Stimulated activated CD8-positive, alpha-beta memory T cell treated with anti-CD3 and anti-CD28 coated beads, Interleukin-7, amount 100 ng/mL, for 4 hours (primary cell): ENCODE measurements at places on chromosomes 7 and 10.

DNA sequence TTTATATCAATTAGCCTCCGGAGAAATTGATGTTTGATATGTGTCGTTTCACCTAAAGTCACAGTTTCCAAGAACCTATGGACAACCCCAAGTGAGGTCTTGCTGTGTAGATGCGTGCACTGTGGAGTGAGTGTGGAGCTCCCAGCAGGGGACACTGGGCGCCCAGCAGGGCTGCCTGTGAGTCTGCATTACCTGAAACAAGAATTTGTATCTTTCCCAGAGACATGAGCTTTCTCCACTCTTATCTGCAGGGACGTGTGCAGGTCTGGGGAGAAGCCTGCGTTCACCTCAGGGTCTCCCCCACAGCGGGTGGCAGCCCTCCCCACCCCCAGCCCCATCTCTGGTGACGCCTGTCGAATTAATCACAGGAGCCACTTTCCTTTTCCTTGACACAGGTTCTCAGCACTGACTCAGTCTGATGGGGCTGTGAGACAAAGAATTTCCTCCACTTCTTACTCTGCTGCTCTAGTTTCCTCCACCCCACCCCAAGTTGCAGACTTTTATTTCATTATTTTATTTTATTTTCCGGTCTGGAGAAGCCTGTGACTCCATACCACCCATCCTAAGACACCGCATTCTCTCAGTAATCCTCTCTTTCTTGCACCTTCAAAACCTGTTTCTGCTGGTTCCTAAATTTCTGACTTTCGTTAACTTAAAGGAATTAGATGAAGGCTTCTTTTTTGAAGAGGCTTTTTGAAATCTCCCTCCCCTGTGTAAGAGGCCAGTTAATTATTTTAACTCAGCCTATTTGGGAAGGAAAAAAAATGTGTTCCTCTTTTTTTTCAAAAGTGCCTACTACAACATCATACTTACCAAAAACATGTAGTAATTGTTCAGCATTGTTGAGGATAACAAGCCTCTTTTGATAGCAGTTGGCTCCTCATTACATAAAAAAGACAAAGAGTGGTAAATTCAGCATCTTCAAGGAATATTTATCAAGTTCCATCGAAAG, 17.0 kb upstream of the INSIG1 start:
- no peak for DNase-seq

- DNase-seq: no peak
Measured at GRCh38 chr7:136339464-136339863, 362.3 kb upstream of the MTPN start.

DNA sequence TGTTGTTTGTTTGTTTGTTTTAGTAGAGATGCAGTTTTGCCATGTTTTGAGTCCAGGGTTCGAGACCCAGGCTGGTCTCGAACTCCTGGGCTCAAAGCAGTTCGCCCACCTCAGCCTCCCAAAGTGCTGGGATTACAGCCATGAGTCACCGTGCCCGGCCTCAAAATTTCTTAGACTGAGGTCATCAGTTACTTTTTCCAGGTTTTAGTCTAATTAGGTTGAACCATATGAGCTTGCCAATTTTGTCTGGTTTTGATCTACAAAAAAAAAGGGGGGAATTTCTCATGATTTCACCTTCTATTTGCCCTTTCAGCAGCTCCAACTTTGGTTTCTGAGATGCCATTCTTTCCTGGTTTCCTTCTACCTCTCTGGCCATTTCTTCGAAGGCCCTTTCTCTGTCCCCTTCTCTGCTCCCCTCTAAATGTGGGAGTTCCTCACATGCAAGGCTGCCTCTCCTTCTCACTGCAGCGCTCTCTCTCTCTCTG, 5.5 kb downstream of the CUEDC2 start:
- no peak for DNase-seq

DNA sequence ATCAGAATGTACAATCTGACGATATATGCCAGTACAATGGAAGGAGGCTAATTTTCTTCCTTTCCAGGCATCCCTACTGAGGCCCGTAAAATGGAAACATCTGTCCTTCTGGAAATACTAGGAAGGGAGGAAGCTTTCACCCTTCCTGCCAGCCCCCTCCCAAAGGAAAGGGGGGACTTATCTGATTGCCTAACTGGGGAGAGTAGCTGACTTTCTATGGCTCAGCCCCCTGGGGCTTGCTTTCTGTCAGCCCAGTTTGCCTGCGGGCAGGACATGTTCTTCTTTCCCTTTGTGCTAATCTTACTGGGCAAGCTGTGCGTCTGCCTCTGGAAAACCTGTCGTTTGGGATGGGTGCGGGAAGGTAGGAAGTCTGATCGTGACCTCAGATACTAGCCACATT, 508.9 kb downstream of the SUGCT start:
- DNase-seq: no peak

- no peak for DNase-seq
Measured at GRCh38 chr7:132575982-132576720, at the start of gene PLXNA4. PLXNA4 (minus strand) TSS chr7:132576470; CDS start chr7:132508693, 67,777 bp downstream.

- no peak for DNase-seq
Measured at GRCh38 chr10:131743190-131744151, 157.3 kb upstream of the PPP2R2D start.

DNA sequence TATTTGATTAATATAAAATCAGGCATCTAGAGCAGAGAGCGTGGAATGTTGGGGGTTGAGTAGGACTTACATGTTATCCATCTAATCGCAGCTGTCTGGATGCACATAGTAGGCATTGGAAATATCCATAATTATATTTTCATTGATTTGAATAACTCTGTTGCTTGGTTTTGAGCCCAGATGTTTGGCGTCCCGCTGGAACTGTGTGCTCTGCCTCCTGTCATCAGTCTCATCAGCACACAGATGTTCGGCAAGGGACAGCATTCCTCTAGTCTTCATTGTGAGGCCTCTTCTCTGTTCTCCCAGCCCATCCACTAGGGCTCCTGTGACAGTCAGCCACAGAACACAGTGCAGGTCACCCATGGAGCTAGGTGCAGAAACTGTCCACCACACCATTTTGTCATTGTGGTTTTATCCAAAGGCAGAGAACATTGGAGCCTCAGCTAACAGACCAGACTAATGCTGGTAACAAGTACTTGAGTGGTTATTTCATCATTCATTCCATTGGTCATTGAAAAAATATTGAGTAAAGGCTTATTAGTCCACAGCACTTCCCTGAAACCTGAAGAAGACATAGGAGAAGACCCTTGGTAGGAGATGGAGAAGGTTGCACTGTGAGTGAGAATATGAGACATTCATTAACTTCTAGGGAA, 927.4 kb downstream of the LRMDA start:
- no peak for DNase-seq

DNA sequence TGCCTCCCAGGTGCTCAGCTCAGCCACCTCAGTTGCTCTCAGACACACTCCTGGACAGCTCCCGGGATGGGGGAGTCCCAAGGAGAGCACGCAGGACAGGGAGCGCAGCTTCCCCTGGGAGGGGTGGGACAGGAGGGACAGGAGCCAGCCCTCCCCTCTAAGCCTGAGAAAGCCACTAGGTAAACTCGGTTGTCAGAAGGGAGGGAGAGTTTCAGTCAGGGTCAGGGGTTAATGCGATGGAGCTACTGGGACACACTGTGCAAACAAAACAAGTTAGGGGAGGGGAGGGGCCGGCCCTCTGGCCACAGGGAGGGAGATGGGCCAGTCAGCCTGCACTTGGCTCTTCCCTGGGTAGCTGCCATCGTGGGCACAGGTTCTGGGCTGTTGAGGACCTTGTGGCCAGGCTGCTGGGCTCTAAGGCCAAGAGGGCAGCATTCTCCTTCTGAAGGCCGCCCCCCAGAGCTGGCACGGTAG, 31.1 kb downstream of the KAZALD1 start:
- DNase-seq: no peak

GRCh38 chr7:22832401-22832800, 9.8 kb upstream of the TOMM7 start:
- no peak for DNase-seq

- no peak for DNase-seq
Measured at GRCh38 chr7:47191316-47191715, 390.6 kb downstream of the TNS3 start.

GRCh38 chr10:43610636-43611035, 4.4 kb downstream of the ZNF485 start:
- no peak for DNase-seq

- no peak for DNase-seq
Measured at GRCh38 chr7:109835577-109835976, 1255.3 kb upstream of the LRRN3 start.

GRCh38 chr7:23075571-23075970, 30.0 kb upstream of the KLHL7 start:
- no peak for DNase-seq

DNA sequence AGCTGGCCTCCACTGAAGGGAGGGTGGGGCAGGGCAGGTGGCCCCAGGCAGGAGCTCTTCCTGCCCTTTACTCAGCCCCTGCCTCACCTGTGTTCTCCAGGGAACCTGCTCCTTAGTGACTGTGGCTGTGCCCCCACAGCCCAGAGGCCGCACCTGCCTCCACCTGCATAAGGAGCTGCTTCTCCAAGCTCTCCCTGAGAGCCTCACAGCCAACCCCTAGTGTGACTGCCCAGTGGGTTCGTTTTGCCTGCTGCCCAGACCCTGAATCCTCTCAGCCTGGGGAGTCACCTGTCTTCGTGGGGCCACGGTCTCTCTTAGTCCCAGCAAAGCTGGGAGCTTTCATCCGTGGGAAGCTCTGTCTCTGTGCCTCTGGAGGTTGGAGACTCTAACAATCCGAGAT, 94.4 kb downstream of the GLRX3 start:
- no peak for DNase-seq

DNA sequence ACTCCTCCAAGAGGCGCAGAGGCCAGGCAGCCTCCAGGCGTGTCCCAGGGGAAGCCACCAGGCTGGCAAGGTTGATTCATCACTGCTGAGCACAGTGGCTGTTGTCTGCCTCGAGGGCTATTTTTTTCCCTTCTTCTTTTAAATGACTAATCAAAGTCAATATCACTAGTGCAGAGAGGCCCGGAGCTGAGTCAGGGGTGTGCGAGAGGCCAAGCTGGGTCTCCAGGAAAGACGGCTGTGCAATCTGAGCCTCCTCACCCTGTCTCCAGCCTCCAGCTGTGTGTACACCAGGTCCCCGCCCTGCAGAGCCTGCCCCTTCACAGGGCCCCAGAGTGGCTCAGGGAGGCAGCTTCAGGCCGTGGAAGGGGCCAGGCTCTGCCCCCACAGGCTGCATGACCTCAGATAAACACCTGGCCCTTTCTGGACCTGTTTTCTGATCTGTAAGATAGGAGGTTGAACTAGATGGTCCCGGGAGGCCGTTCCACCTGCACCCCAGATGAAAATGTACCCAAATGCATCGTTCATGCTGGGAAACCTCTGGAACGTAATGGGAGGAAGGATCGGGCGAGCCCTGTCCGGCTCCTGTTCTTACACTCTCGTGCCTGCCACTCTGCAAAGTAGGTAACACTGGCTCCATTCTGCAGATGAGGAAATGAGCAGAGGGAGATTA, 3.7 kb downstream of the STX1A start:
- DNase-seq: no peak

DNA sequence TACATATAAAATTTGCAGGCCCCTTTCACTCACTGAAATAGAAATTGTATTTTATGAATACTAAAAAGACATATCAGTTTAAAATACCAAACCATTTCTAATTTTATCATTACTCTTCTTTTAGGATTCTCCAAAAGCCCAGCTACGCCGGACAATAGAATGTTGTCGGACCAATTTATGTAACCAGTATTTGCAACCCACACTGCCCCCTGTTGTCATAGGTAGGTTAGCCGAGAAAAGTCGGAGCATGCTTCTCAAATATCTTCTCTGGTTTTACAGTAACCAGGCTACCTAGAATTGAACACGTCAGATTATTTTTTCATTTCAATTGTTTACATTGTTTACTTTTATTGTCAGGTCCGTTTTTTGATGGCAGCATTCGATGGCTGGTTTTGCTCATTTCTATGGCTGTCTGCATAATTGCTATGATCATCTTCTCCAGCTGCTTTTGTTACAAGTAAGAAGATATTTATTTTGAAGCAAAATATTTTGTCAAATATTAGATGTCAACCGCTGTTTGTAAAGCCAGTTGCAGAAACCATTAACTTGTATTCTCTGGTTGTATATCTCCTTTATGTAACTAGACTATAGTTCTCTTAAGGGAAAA, 57.6 kb downstream of the MMRN2 start:
- no peak for DNase-seq

DNA sequence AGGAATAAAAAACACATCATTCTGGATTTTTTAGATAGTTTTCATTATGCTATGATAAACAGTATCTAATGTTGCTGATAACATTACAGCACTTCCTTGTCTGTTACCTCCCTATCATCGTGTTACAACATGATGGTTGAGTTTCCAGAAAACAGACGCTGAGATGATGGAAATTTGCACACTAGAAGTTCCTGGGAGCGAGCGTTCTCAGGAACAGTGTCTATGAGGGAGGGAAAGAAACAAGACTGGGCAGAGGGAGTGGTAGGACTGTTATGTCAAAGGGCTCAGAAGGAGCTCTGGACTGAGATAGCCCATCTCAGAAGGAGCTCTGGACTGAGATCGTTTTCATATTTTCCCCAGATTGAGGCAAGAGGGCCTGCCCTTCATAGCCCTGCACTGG, 121.6 kb downstream of the REEP3 start:
- DNase-seq: no peak

- DNase-seq: no peak
Measured at GRCh38 chr10:35271086-35271858, 65.0 kb upstream of the CCNY start.

DNA sequence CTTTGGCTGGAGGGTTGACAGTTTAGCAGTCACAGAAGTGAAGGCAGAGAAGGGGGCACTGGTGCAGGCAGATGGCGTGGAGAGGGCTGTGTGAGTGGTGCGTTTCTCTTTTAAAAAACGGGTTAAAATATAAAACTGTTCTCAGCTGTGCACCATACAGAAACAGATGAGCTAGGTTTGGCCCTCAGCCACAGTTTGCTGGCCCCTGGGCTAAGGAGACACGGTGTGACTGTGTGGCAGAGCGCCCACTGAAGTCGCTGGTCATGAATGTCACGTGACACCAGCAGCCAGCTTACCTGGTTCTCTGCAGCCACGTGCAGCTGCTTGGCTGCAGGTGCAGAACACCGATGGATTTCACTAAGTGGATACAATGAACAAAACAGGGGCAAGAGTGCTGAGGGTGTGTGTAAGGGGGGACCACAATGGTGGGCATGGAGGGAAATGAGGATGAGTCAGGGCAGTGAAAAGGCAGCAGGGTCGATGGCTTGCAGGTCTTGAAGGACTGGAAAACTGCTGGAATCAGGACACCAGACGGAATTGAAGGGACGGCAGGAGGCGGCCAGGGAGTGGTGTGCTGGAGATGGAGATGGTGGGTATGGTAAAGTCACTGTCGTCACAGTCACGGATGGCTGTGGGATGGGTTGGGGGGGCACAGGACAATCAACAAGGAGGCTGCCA, 7.4 kb downstream of the ZNF746 start:
- no peak for DNase-seq
